ENCODE measurements at places on chromosomes 7 and 10.

DNA sequence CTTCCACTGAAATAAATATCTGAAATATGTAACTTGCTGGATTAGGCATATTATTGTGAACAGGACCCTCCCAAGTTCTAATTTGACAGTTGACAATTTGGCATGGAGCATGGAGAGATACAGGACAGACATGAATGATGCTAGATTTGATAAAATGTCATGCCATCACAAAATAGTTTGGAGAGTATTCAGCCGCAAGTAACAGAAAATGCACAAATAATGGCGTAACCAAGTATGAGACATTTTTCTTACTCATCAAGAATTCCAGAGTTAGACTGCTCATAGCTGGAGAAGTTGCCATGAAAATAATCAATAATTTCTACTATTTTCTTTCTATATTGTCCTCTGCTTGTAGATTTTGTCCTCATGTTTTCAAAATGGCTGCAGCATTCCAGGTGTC, 45.5 kb upstream of the GPAM start:
- DNase-seq = no peak
- no peak overlapping the region for H3K27ac ChIP-seq
- H3K36me3 ChIP-seq = no peaks in the 10 kb centered on the region
- no peaks in the 10 kb centered on the region for H3K27me3 ChIP-seq

- H3K4me1 ChIP-seq = no peaks in the 10 kb centered on the region
- no peak overlapping the region for H3K27ac ChIP-seq
- no peaks in the 10 kb centered on the region for H3K27me3 ChIP-seq
Measured at GRCh38 chr10:84762754-84763394, 434.5 kb downstream of the CCSER2 start.

DNA sequence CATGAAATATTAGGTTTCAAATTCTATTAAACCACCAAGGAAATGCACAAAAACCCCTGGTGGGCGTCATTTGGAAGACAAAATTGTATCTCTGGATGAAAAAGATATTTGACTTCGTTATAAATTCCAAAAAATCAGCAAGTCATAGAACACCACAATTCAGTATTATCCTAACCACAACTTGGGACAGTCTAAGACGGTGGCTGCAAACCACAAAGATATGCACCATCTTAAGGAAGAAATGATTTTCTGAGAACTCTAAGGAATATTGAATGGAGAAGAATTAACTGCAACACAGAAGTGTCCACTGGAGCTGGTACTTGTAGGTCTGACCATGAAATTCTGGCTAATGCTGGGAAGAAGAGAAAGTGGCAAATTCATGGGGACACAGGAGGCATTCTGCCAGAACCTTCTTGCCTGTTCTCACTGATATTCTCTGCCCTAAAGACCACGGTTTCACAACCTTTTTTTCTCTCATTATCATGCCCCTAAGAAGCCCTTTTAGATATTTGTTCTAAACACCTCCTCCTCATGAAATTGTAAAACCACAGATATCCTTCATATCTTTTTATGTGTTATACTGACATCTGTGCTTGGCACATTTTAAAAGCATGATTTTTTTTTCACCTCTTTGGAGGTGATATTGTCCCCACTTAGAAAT, 92.9 kb downstream of the SFMBT2 start:
- H3K4me1 ChIP-seq = peaks cover 18% of the 10 kb centered on the region
- no peaks in the 10 kb centered on the region for H3K27me3 ChIP-seq
- H3K36me3 ChIP-seq = no peaks in the 10 kb centered on the region
- H3K27ac ChIP-seq = no peak overlapping the region
- no peak for DNase-seq
- H3K4me3 ChIP-seq = no peak overlapping the region

DNA sequence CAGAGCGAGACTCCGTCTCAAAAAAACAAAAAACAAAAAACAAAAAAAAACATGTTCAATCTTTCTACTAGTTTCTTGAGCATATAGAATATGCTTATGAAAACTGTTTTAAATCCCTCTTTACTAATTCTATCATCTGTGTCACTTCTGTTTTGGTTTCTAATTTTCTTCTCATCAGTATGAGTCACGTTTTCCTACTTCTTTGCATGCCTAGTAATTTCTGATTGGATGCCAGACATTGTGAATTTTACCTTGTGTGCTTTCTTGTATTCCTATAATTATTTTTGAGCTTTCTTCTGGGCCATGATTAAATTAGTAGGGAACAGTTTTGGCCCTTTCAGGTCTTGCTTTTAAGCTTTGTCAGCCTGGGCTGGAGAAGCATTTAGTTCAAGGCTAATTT, 9.9 kb downstream of the MICU1 start:
- H3K4me3 ChIP-seq = no peak overlapping the region
- no peaks in the 10 kb centered on the region for H3K36me3 ChIP-seq
- peaks cover 18% of the 10 kb centered on the region for H3K4me1 ChIP-seq

- no peaks in the 10 kb centered on the region for H3K27me3 ChIP-seq
- no peaks in the 10 kb centered on the region for H3K4me1 ChIP-seq
- DNase-seq = no peak
Measured at GRCh38 chr10:130491693-130492050, 355.5 kb downstream of the GLRX3 start.

GRCh38 chr10:120940299-120940900, 89.2 kb downstream of the WDR11 start:
- H3K27me3 ChIP-seq = no peaks in the 10 kb centered on the region
- H3K4me1 ChIP-seq = no peaks in the 10 kb centered on the region
- no peak overlapping the region for H3K4me3 ChIP-seq
- no peaks in the 10 kb centered on the region for H3K36me3 ChIP-seq
- no peak for DNase-seq
- no peak overlapping the region for H3K27ac ChIP-seq

DNA sequence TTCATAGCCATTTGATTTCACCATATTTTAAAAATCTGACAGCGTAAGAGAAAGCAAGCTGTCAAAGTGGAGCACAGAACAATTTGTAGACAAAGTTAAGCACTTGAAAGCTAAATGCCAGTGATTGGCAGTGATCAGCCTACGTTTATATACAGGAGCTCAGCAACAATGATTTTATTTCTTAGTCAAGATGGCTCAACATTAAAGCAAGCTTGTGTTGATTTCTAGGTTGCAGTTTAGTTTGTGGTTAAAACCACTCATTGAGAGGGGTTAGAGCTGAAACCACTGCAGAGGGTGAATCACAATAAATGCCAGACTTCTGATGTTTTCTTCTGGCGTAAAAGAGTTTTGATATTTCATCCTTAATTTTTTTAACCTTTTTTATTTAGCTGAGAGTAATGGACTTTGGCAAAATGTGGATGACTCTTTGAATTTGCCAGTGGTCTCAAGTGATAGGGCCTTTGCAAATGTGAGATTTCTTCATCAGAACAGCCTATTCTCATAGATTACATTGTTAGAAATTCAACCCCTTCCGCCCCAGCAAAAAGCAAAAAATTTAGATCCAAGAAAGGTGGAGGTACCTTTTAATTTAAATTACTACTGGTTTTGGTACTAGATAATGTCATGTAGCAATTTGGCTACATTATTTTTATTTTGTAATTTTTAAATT, 73.8 kb downstream of the SHOC2 start:
- H3K27me3 ChIP-seq = no peaks in the 10 kb centered on the region
- H3K36me3 ChIP-seq = peaks cover 15% of the 10 kb centered on the region
- H3K4me1 ChIP-seq = no peaks in the 10 kb centered on the region
- no peak for DNase-seq
- no peak overlapping the region for H3K4me3 ChIP-seq
- H3K27ac ChIP-seq = no peak overlapping the region

DNA sequence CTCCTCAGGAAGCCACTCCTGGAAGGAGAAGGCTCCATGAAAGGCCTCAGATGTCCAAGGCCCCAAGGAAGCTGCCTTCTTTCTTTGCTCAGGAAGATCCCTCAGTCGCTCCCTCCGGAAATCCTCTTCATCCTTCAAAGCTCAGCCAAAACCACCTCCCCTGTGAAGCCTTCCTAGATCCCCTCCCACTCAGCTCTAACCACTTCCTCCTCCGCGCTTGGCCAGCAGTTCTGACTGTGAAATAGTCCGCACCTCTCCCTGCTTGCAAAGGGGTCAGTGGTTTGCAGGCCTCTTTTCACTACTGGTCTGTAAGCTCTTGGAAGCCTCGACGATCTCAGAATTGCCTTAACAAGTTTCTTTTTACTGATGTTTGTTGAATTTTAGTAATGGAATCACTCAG, 23.9 kb downstream of the PYROXD2 start:
- peaks cover 16% of the 10 kb centered on the region for H3K36me3 ChIP-seq
- H3K4me3 ChIP-seq = no peak overlapping the region
- DNase-seq = no peak
- H3K27ac ChIP-seq = no peak overlapping the region
- H3K27me3 ChIP-seq = no peaks in the 10 kb centered on the region
- H3K4me1 ChIP-seq = no peaks in the 10 kb centered on the region

DNA sequence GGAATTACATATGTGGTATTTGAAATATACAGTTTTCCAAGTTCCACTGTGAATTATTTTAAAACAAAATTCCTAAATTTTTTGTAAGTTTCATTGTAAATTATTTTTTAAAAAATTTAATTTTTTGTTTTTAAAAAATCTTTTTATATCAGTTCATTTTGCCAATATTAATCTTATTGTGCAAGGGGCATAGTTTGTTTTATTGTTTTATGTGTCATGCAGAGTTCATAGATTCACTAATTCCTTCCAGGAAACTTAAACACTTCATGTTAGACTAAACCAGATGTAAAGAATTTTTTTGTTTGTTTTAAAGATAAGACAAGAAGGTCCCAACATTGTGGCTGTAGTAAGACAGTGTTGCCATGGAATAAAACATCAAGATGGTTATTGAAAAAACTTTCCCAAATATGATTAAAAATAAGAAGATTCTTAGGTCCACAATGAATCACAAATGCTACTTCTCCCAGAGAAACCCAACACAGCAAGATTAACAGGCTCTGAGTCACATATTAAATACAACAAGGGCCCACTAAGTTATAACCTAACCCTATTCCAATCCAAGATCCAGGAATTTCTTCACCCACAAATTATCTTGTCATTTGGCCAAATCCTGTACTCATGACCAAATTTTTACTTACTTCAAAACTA, 464.7 kb upstream of the IGFBP3 start:
- H3K27ac ChIP-seq = no peak overlapping the region
- no peaks in the 10 kb centered on the region for H3K4me1 ChIP-seq
- H3K36me3 ChIP-seq = no peaks in the 10 kb centered on the region
- no peaks in the 10 kb centered on the region for H3K27me3 ChIP-seq
- no peak for DNase-seq

All from esophagus squamous epithelium (tissue), 5 donors.